ENCODE measurements at places on chromosomes 3 and 15.

DNA sequence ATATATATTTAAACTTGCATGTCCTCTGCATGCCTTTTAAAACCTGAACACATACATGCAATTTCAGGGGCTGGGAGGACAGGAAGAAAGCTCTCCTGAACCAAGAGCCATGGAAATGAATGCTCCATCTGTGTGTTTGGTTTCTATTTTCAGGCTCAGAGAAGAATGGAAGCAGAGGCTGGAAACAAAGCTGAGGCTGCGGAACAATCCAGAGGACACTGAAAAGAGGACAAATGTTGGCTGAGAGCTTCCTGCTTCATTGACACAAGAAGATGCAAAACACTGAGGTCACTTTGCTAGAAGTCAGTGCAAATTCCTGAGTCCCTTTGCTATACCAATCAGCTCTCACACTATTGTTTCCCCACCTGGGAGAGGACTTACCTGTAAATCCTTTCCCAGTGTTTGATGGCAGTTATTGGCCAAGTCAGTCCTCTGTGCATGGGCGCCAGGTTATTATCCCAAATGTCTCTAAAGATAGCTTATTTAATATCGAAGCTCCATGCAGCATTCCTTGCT, 12.7 kb downstream of the FAM240A start:
- DNase-seq: no peak

- DNase-seq: no peak
Measured at GRCh38 chr3:64687086-64687780, 567 bp downstream of the ADAMTS9 start.

GRCh38 chr3:146128939-146129338, 32.0 kb downstream of the PLOD2 start:
- no peak for DNase-seq

DNA sequence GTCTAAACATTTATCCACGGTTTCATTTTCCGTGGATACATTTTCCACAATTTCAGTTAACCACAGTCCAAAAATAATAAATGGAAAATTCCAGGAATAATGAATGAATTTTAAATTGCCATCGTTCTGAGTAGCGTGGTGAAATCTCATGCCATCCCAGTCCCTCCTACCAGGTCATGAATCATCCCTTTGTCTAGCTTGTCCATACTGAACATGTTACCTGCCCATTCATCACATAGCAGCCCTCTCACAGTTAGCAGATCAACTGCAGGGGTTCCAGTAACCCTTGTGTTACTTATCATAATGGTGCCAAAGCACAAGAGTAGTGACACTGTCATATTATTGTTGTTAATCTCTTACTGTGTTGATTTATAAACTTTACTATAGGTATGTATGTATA, 124.5 kb downstream of the GSK3B start:
- no peak for DNase-seq

DNA sequence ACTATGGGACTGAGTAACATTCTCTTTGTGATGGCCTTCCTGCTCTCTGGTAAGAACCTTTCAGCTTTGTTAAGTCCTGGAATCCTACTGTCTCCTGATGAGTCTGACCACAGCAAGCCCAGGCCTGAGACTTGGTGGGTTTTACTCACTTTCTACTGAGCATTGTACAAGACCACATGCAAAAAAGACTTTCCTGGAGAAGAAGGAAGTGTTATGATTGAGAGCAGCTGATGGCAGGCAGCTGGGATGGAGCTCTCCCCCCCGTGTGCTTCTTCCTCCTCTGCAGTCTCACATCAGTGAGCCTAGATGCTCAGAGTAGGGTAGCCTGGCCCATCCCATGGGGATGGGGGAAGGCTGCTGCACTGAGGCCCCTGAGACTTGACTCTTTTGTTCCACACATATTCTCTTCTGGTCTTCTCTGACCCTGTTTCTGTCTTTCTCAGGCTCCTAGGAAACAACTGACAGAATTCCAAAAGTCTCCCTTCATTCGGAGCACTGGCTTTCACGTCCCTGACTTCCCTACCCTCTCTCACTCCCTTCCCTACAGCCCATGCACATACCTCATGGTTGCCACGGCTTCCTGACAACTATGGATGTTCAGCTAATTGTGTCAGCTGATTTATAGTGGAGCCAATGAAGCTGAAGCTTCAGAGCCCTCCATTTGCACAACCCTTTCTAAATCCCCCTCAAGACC, 36.6 kb downstream of the CD86 start:
- no peak for DNase-seq

- no peak for DNase-seq
Measured at GRCh38 chr15:53910236-53910849, 67.9 kb upstream of the UNC13C start.

GRCh38 chr15:55721554-55722185, 21.3 kb downstream of the PRTG start:
- no peak for DNase-seq

- no peak for DNase-seq
Measured at GRCh38 chr3:183695569-183696364, 1.8 kb upstream of the YEATS2 start.
